Renal pelvis (tissue), 12 donors: ENCODE measurements at places on chromosomes 7 and 10.

DNA sequence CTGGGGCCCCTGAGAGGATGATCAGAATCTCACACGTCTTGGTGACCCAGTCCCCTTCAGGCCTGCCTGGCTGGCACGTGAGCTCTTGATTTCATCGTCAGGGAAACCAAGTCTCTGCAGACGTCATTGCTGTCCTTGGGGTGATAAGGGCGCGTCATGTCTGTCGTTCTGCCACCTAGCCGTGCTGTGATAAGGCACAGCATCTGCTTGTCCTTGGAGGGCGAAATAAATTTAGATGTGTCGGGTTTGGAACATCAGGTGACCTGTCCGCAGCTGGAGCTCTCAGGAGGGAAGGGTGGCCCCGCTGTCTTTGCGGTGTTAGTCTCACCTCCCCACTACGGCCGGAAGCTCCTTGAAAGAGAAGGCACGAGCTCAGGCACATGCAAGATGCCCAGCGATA lies 129.2 kb downstream of the GRK5 start:
- DNase-seq, result no peak

DNA sequence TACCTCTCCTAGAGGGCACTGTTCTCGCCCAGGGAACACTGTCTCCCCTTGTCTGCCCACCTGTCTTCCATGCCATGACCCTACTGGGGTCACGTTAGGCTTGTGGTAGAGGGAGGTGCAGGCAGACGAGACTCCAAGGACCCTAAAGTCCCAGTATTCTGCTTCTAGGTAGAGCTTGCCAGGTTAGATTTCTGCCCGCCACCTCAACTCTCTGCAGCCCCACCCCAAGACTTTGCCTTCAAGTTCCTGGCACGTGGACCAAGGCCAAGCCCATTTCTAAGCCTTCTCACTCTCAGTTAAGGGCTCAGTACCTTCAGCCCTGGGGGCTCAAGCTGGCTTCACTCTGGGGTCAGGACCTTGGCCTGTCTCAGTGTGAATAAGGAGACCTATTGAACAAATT lies 16.1 kb downstream of the PRKAG2 start:
- DNase-seq, result no peak

DNA sequence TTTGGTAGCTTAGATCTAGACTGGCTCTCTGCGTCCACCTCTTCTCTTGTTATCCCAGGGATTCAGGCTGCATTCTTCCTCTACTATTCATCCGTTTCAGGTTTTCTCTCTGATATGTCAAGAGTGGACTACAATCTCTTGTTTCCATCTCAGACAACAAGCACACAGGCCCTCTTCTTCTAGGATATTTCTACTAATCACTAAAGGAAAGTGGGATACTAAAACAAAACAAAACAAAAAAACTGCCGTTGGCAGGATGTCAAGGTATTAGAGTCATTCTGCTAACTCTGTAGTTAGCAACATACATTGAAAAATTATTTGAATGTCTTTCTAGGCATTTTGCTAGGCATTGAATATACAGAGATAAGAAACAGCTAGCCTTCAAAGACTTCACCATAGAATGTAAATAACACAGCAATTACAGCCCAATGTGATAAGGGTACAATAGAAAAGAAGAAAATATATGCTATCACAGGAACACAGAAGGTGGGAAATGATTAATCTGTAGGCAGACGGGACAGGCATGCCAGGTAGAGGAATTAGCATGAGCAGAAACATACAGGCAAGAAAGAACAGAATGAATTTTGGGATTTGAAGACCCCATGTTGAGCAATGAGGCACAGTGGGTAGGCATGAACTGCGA lies 210.5 kb downstream of the CSTF2T start:
- no peak for DNase-seq

GRCh38 chr10:124316326-124316725 lies 102.4 kb downstream of the OAT start:
- DNase-seq, result no peak

- no peak for DNase-seq
Measured at GRCh38 chr10:95518455-95519452, 42.4 kb downstream of the SORBS1 start.

DNA sequence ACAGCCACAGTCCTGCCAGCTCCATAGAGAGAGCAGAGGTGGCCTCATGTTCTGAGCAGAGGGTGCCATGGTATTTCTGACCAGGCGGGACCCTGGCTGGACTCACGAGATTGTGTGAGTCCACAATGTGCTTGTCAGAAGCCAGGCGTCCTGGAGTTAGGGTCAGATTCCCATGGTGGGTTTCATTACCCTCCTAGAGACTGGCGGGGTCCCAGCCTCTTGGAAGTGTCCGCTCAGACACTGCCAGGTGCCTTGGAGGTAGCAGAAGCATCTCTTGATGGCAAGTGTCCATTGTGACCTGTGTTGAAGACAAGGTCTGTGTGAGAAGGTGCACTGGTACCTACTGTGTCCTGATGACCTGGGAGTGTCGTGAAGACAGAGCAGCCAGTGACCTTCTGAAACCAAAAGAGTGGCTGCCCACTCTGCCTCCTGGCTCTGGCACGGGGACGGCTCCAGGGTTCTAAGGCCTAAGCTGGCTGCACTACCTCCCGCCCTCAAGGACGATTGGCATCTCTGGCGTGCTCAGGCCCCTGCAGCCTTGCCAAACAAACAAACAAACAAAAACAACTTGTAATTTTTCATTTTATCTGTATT lies 56.8 kb downstream of the MGMT start:
- no peak for DNase-seq

- DNase-seq, result peak; percentile 53
Measured at GRCh38 chr10:27319752-27320431, 79.3 kb upstream of the ACBD5 start.

DNA sequence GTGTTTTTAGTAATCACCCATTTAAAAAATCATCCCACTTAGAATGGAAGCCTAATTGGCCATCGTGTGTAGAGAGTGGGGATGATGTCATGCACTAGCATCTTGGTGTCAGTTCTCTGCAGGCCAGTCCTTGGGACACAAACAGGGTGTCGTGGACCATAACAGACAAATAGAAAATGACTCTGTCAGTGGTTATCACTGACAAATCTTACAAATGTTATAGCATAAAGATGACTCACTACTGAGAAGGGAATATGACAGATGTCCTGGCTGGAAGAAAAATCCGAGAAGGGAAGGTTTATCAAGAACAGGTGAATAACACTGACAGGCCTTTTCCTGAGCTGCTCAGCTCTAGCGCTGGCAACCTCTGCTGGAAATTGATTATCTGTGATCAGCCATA lies 10.6 kb downstream of the CABCOCO1 start:
- DNase-seq, result no peak

DNA sequence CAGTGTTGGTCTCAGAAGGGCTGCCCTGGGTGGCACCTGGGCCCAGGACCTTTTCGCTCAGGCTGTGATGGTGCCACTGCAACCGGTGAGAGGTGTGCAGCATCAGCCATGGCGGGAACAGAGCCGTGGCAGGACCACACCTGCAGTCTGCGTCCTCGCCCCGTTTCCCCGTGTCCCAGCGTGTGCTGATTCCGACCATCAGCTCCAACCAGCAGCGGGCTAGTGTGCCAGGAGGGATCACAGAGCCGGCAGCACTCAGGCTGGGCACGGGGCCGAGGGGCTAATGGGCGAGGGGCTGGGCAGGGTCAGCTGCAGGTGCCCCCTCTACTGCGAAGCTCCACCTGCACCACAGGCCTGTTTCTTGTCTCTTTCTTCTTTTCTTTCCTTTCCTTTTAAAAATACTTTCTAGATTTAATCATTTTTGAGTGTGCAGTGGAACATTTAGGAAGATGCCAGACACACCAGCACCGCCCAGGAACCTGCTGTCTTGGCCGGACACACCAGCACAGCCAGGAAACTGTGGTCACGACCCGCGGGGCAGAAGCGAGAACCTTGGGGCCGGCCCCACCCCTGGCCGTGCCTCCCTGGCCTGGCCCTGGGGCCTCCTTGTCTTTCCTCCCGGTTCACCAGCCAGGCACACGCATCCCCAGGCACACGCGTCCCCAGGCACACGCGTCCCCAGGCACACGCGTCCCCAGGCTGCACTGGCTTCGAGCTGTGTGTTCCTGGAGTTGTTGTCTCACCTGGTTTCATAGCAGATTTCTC lies 34.6 kb downstream of the ADGRA1 start:
- DNase-seq, result no peak

GRCh38 chr7:136956671-136957070 lies 88.2 kb downstream of the CHRM2 start:
- DNase-seq, result no peak

GRCh38 chr10:27643301-27643700 lies 102.3 kb downstream of the MKX start:
- DNase-seq, result no peak

GRCh38 chr7:101929256-101929655 lies 111.8 kb downstream of the CUX1 start:
- DNase-seq, result no peak

- DNase-seq, result no peak
Measured at GRCh38 chr10:72267819-72268399, 5.8 kb upstream of the DDIT4 start.

GRCh38 chr10:119784340-119785067 lies 58.7 kb downstream of the INPP5F start:
- no peak for DNase-seq

GRCh38 chr7:46233585-46234329 lies 312.7 kb upstream of the IGFBP3 start:
- no peak for DNase-seq

GRCh38 chr10:117927332-117927731 lies 119.4 kb downstream of the RAB11FIP2 start:
- DNase-seq, result no peak

DNA sequence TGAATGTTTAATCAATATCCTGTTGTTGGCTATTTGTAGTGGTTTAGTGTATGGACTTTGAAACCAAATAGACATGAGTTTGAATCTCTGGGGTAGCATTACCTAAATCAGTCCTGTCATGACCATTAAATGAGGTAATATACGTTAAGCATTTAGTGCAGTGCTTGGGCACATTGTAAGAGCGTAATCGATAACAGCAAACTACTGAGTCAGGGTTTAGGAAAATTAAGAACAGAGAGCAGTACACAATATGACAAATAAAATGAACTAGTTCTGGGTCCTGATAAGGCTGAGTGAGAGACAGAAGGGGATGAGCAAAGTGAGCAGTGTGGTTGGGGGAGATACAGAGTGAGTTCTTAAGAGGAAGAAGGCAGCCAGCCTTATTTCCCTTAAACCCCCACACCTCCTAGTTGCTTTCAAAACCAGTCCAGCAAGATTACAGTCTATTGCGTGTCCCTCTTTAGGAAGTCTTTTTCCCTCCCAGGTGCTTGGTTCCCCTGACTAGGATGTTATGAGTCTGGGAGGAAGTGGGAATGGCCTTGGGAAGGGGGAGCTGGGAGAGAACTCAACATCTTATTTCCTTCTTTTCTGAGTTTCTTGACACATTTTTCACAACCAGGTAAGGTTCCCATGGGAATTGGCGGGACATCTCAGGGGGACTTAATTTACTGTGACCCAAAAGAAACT lies 171.0 kb downstream of the SND1 start:
- DNase-seq, result no peak

GRCh38 chr7:108091461-108091831 lies 38.7 kb downstream of the LAMB4 start:
- DNase-seq, result no peak

- DNase-seq, result no peak
Measured at GRCh38 chr7:104033837-104034236, 44.4 kb upstream of the RELN start.
